ENCODE measurements at places on chromosomes 1 and 21.
A peak's percentile ranks its signal among the peaks of the same experiment; 100 is the strongest.

DNA sequence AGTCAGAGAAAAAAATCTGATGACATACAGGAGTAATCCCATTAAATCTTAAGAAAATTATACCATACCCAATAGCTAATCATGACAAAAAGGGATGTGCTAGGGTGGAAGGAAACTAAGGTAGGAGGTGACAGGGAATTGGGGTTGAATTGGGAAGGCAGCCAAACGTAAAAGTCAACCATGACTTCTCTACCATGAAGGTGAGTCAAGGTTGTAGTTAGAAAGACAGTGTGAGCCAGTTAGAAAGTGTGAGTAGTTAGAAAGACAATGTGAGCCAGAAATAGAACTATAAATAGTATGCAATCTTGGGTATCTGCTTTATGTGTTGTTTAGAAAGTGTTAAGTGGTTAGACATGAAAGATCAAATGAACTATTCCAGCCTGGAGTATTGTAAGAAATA is 556.8 kb downstream of the AGBL4 start:
- DNase-seq = no peak

DNA sequence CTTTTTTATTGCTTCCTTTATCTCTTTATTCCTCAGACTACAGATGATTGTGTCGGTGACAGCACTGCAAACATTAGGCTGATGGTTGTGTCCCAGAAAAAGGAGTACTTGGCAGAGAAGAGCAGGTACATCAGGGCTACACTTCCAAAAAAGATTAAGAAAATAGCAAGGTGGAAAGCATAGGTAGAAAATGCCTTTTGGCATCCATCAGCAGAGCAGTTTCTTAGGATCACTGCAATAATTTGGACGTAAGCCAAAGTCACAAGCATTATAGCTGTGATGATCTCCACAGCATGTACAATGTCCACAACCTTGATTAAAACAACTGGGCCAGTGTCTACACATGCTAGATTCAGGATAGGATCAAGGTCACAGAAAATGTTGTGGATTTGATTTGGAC is 5.9 kb downstream of the OR6K2 start:
- DNase-seq = no peak

- peak; percentile 20 for DNase-seq
Observed at GRCh38 chr1:1832820-1833219, 54.5 kb upstream of the NADK start.

GRCh38 chr1:54229281-54229891 is 29.4 kb downstream of the MRPL37 start:
- DNase-seq = no peak

DNA sequence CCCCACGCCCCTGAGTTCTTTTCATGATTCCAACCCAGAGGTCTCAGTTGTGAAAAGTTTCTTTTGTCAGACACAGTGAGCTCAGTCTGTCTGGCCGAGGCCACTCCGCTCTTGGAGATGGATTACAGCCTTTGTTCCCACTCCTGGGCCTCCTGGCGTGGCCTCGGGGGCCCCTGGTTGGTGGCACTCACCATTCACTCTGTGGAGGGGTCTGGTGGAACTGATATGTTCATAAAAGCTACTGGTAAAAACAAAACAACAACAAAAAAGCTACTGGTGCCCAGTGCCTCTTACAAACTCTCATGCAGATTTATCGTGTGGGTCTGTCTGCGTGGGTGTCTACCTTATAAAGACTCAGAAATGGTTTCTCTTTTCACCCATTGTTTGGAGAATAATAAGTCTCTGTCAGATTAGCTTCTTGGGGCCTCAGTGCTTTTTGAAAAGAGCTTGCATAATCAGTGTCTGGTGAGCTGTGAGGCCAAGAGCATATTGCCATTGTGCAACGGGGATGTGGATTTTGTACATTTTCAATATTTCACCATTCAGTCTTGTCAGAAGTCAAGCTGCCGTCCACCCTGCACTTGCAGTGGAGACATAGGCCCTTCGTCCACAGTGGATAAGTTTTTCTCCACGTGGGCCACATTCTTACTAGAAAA is 86.7 kb downstream of the GALNT2 start:
- no peak for DNase-seq

GRCh38 chr1:159054427-159054826 is 22.1 kb downstream of the AIM2 start:
- DNase-seq = no peak

DNA sequence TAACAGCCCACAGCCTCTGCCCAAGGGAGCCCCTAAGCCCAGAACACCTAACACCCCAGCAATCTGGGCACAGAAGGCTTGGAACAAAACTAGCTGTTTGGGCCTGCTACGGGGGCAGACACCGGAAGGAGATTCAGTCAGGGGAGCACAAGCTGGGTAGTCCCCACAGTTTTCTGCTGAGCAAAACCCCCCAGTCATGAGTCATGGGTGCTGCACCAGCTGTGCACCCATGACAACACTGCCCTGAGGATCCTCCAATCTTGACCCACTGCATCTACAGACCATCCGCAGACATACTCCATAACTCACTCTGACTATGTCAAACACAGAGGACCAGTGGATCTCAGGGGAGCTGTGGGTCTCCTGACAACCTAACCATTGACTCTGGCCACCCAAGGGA is 105.1 kb downstream of the LRIG2 start:
- no peak for DNase-seq

DNA sequence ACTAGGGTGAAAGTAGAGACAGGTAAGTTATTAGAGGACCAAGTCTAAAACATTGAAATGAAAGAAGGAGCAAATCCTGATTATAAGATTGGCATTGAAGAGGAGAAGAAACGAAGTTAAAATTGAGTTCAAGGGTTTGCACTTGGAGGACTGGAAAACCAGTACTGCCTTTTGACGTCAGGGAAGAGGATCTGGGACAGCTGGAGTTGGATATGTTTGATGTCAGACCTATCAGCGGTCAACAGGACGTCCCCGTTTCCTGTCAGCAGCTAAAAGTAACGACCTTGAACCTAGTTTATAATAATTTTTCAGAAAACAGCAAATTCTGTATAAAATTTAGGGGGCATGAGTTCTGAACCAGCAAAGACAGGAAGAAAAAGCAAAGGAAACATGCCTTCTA is 1.2 kb upstream of the NID1 start:
- no peak for DNase-seq

GRCh38 chr1:156376958-156377919 is 8.2 kb downstream of the RHBG start:
- no peak for DNase-seq

DNA sequence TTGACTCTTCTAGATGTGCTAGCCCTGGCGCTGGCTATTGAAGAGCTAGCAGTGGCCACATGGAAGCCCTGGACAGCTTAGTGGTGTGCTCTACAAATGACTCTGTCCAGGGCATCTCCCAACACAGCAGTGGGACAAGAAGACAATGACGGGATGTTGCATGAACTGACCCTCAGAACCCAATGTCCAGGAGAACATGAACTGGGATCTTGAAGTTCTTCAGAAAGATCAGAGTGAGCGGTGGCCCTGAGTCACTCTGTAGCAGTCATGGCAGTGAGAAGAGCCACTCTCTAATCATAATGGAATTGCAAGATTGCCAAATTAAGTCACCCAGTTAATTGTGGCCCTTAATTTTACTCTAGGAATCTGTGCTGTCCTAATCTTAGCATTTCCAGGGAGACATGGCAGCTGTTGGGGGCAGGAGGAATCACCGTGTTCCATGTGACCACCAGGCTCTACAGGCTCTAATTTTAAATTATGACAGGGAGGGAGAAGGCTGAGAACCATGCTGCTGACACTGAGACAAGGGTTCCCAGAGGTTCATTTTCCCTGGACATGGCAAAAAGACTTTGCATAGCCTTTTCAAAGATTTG is 10.2 kb upstream of the OBSCN start:
- no peak for DNase-seq

GRCh38 chr1:6574025-6574620 is 5.7 kb upstream of the ZBTB48 start:
- DNase-seq = no peak

DNA sequence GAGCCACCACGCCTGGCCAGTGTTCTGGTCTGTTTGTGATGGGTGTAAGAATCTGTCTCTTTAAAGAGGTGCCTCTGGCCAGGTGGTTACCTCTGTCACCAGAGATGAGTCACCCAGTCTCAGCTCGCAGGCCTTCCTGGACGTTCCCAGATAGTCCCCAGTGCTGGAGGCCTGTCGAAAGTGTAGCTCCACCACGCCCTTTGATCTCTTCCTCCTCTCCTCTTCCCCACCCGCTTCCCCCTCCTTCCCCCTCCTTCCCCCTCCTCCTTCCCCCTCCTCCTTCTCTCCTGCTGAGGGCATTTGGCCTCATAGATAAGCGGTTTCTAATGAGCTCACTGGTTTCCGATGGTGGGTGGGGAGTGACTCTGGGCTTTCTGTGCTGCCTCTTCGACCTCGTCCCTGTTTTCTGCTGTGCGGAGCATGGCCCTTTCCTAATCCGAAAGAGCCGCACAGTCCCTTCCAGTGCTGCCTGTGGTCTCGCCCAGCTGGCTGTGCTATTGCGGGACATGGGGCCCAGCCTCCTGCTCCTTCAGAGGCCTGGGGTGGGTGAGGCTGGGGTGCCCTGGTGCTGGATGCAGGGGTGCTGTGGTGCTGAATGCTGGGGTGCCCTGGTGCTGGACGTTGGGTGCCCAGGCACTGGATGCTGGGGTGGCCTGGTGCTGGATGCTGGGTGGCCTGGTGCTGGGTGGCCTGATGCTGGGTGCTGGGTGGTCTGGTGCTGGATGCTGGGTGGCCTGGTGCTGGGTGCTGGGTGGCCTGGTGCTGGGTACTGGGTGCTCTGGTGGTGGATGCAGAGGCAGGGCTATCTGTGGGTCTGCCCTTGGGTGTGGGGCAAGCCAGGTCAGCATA is 19.2 kb downstream of the AGPAT3 start:
- no peak for DNase-seq

- no peak for DNase-seq
Observed at GRCh38 chr1:207006914-207007313, 25.6 kb downstream of the C1orf116 start.

DNA sequence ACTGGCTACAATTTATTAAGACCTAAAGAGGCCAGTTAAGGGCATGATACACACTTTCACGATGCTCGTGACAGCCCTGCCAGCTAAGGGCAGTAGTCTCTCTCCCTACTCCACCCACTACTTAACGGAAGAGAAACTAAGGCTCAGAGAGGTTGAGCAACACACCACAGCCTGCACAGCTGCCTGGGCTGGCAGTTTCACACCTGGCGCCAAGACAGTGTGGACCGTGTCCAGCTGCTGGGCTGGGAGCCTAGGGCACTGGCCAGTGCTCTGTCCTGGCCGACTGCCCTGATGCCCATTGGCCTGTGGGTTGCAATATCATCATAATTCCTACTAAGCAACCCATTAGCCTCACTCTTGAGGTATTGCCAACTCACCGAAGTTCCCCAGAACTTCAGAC is 27.6 kb downstream of the TENT5C start:
- no peak for DNase-seq

GRCh38 chr1:224169718-224170270 is 13.2 kb upstream of the DEGS1 start:
- no peak for DNase-seq

DNA sequence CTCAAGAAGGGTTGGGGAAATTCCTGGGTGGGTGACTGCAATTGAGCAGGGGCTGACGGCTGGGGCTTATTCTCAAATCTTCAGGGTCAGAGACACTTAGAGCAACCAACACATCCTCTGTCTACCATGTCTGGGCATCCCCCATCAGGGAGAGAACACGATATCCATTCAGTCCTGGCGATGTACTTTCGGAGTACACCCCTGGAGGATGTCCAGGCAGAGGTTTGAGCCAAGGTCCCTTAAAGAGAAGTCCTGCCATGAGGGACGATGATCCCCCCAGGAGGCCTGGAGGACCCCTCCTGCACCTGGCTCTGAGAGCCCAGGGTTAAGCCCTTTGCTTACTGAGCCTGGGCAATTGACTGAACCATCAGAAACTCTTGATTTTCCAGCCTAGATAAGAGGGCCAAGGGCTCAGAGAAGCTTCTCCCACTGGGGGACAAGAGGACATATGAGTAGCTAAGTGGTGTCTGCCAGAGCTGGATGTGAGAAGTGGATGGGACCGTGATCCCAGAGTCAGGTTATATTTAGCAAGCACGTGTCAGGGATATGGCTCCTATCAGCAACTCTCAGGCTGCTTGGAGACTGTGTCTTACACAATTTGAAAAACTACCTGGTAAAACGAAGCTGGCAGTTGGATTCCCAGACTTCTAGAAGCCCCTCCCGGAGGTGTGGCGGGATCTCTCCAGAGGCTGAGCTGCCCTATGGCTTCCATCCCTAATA is 253.3 kb upstream of the VAMP3 start:
- DNase-seq = no peak
